ENCODE measurements at places on chromosomes 11 and 22. TPM values are rescaled to one million over a fixed set of nuclear protein-coding genes. Genes with fewer than 3 reads are reported as not detected.

Gene CECR2
- total RNA-seq: 10.9 TPM

Gene THRSP
- not detected for total RNA-seq

Gene SLC25A18
- total RNA-seq: 0.50 TPM

Gene ENTHD1
- total RNA-seq: not detected

Gene H19
- 87.6 TPM for total RNA-seq

Gene C22orf31
- total RNA-seq: not detected

Gene TENM4
- 1.1 TPM for total RNA-seq

Gene USH1C
- 0.30 TPM for total RNA-seq

Gene FIBIN
- total RNA-seq: 27.8 TPM

Gene TBX1
- 13.5 TPM for total RNA-seq

Gene SHANK3
- 50.6 TPM for total RNA-seq

Gene SPI1
- 295 TPM for total RNA-seq

Gene HARBI1
- total RNA-seq: 6.3 TPM

Gene POTEH
- total RNA-seq: not detected

Gene TREH
- total RNA-seq: 0.30 TPM

Gene METTL15
- total RNA-seq: 15.2 TPM

Gene EFCAB6
- total RNA-seq: 5.8 TPM

Gene FOLH1
- total RNA-seq: 2.4 TPM

Gene RAG2
- total RNA-seq: not detected

Gene SYT13
- not detected for total RNA-seq

Gene RASL10A
- total RNA-seq: 0.83 TPM

Gene PNPLA3
- 6.9 TPM for total RNA-seq

Gene PGA5
- total RNA-seq: 0.32 TPM

Gene GPHA2
- not detected for total RNA-seq

Gene CALCA
- not detected for total RNA-seq

Gene CREB3L1
- 40.5 TPM for total RNA-seq

Gene HEPN1
- total RNA-seq: not detected

Gene SCGB1D4
- not detected for total RNA-seq

Gene PPFIA1
- total RNA-seq: 81.0 TPM

Gene TRIM48
- not detected for total RNA-seq

Gene TRPM5
- total RNA-seq: not detected

Gene VPREB1
- not detected for total RNA-seq

Gene ART1
- total RNA-seq: 1.0 TPM

Gene PARVG
- 96.2 TPM for total RNA-seq

Gene PNPLA5
- not detected for total RNA-seq

Gene CBLIF
- total RNA-seq: not detected

Gene SLCO2B1
- total RNA-seq: 332 TPM

Gene MS4A14
- total RNA-seq: 19.4 TPM

Gene C11orf71
- 8.7 TPM for total RNA-seq

Gene OR52H1
- 0.35 TPM for total RNA-seq

Gene TRIM66
- total RNA-seq: 11.0 TPM

Gene SULT4A1
- not detected for total RNA-seq

Gene VSIG2
- total RNA-seq: 30.5 TPM

Gene OR5W2
- total RNA-seq: not detected

Gene RIMBP3B
- 0.21 TPM for total RNA-seq

Data from lower lobe of right lung (tissue), 2 donors.